ENCODE measurements at places on chromosomes 4 and X.

DNA sequence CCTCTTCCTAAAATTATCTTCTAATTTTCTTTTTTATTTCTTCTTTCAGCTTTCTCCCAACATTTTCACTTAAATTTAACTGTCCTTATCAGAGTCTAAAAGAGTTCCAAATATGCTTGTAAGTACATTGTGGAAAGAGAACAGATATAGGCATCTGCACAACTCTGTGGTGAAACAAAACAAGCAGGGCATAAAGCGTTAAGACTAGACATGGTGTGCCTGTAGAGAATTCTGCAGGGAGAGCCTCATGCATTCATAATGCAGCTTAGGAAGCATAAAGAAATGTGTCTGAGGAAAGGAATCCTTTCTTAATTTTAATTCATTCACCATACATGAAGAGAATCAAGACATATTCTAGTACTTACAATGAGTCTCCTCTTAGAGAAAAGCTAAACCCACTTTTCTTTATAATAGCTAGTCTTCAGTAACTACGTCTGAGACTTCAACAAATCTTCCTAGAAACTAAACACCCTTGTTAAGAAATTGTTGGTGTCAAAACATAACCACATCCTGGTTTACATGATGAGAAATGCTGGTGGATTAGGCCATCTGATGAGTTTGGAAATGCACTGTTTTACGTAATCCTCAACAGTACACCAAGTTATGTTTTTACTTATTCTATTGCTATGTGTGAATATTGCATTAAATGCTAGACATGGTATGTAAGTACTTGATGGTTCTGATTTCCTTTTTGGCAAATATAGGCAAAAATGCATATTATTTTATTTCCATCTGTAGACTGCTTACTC lies 307.8 kb upstream of the GIMD1 start:
- H3K36me3 ChIP-seq, result no peaks in the 10 kb centered on the region
- no peaks in the 10 kb centered on the region for H3K4me1 ChIP-seq
- no peak for DNase-seq
- no peaks in the 10 kb centered on the region for H3K27me3 ChIP-seq
- no peak overlapping the region for H3K27ac ChIP-seq
- H3K4me3 ChIP-seq, result no peak overlapping the region

GRCh38 chr4:188328966-188329365 lies 189.7 kb downstream of the TRIML1 start:
- no peak for DNase-seq
- H3K4me1 ChIP-seq, result no peaks in the 10 kb centered on the region
- no peak overlapping the region for H3K4me3 ChIP-seq
- no peak overlapping the region for H3K27ac ChIP-seq
- no peaks in the 10 kb centered on the region for H3K36me3 ChIP-seq

GRCh38 chr4:173332021-173332487 lies 2.1 kb downstream of the HMGB2 start:
- H3K4me1 ChIP-seq, result peaks cover 13% of the 10 kb centered on the region
- H3K36me3 ChIP-seq, result peaks cover 59% of the 10 kb centered on the region
- H3K27me3 ChIP-seq, result no peaks in the 10 kb centered on the region
- H3K27ac ChIP-seq, result 0 out of 3 replicates have a peak overlapping the region, but pooled peaks have one; percentile 15
- peak overlapping the region; percentile 95 for H3K4me3 ChIP-seq

- DNase-seq, result no peak
- H3K27me3 ChIP-seq, result no peaks in the 10 kb centered on the region
- H3K4me3 ChIP-seq, result peak overlapping the region; percentile 97
- H3K27ac ChIP-seq, result peak overlapping the region; percentile 90
These were observed 2.0 kb downstream of the TMEM165 start for GRCh38 chr4:55397520-55398321.

- no peaks in the 10 kb centered on the region for H3K4me1 ChIP-seq
- no peak for DNase-seq
- no peaks in the 10 kb centered on the region for H3K36me3 ChIP-seq
- H3K27me3 ChIP-seq, result no peaks in the 10 kb centered on the region
These were observed 48.2 kb upstream of the PCDH7 start for GRCh38 chr4:30671926-30672448.

DNA sequence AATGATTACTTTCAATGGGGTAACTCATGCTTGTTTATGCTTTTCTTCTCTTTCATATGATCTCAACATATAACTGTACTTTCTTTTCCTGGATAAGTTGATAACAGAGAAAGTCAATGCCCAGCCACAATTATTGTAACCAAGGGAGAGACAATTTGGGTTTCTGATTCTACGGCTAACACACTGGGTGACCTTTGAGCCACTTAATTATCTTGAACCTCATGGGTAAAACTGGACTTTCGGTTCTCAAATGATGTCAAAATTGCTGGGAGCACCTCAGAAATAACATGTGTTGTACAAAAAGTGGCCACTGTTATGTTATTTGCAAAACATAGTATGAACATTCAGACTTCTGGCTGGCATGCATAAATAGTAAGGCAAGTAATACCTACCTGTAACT lies 79.6 kb upstream of the MCF2 start:
- DNase-seq, result no peak
- H3K4me3 ChIP-seq, result no peak overlapping the region
- H3K27ac ChIP-seq, result no peak overlapping the region
- H3K27me3 ChIP-seq, result no peaks in the 10 kb centered on the region
- H3K36me3 ChIP-seq, result peaks cover 35% of the 10 kb centered on the region
- H3K4me1 ChIP-seq, result no peaks in the 10 kb centered on the region

DNA sequence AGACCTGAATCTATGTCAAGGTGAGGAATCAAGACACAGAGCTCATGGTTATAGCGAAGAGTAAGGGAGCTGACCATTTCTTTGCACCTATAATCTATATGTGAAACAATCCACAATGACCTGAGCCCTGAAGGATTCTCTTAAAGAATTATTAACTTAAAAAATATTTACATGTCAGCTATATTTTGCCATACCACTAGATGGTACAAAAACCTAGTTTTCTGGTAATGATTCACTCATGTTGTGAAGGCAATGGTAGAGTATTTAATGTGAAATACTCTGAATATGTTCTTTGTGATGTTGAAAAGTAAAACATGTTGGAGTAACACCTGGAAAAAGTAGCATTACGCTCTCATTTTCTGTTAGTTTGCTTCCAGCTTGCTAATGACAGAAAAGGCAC lies 40.0 kb downstream of the VGLL1 start:
- DNase-seq, result no peak
- no peak overlapping the region for H3K4me3 ChIP-seq
- H3K27me3 ChIP-seq, result no peaks in the 10 kb centered on the region
- H3K4me1 ChIP-seq, result no peaks in the 10 kb centered on the region
- no peak overlapping the region for H3K27ac ChIP-seq

- H3K27ac ChIP-seq, result no peak overlapping the region
- no peak overlapping the region for H3K4me3 ChIP-seq
- H3K27me3 ChIP-seq, result no peaks in the 10 kb centered on the region
- no peaks in the 10 kb centered on the region for H3K36me3 ChIP-seq
- DNase-seq, result no peak
These were observed 1427.4 kb downstream of the PCDH7 start for GRCh38 chr4:32147446-32148085.

GRCh38 chr4:147492761-147493160 lies 11.9 kb downstream of the EDNRA start:
- no peaks in the 10 kb centered on the region for H3K27me3 ChIP-seq
- H3K36me3 ChIP-seq, result no peaks in the 10 kb centered on the region
- no peak for DNase-seq
- no peak overlapping the region for H3K27ac ChIP-seq
- no peak overlapping the region for H3K4me3 ChIP-seq
- no peaks in the 10 kb centered on the region for H3K4me1 ChIP-seq

DNA sequence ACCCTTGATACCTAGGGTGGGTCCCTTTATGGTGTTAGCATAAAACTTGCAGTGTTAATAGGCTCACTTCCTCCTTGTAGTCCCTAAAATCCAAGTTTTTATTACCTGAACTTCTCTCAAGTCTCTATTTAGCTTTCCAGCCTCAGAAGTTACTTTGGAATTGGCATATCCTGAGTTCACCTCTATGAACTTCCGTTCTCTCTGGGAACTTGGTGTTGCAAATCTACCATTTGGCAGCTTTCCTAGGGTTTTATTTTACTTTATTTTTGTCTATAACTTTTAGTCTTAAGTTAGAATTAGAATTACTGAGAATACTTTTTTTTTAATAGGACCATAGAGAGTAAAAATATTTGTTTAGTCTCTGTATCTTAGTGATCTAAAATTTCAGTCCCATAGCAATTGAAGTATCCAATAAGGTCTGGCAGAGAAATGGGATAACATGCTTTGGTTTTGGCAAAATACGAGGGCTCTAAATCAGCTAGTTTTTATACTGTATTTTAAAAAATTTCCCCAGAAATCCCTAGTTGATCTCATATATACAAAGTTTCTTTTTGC lies 30.3 kb upstream of the NAF1 start:
- no peak for DNase-seq
- H3K36me3 ChIP-seq, result no peaks in the 10 kb centered on the region
- H3K4me1 ChIP-seq, result peaks cover 45% of the 10 kb centered on the region
- H3K27me3 ChIP-seq, result no peaks in the 10 kb centered on the region
- no peak overlapping the region for H3K4me3 ChIP-seq
- H3K27ac ChIP-seq, result no peak overlapping the region

DNA sequence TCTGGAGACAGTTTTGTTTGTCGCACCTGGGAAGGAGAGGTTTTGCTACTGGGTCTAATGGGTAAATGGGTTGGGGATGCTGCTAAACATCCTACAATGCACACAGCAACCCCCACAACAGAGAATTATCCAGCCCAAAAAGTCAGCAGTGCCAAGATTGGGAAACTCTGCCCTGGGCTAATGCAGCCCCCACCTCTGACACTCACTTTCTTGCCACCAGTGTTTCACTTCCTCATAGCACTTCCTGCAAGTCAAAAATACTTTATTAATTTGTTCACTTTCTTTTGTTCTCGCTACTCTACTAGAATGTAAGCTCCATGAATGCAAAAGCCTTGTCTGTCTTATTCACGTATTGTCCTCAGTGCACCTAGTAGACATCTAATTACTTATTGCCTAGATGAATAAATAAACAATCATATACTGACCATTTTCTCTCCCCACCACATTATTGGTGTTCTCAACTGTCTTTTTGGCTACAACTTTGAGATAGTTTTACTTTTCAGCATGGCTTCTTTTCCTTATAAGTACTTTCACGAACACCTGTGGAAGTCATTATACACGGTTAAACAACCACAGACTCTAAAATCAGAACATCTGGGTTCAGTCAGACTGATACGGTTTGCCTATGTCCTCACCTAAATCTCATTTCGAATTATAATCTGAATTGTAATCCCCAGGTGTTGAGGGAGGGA lies 82.0 kb upstream of the PITX2 start:
- H3K4me3 ChIP-seq, result no peak overlapping the region
- no peak overlapping the region for H3K27ac ChIP-seq
- H3K36me3 ChIP-seq, result no peaks in the 10 kb centered on the region
- no peak for DNase-seq

- H3K4me1 ChIP-seq, result no peaks in the 10 kb centered on the region
- H3K27me3 ChIP-seq, result no peaks in the 10 kb centered on the region
- H3K36me3 ChIP-seq, result no peaks in the 10 kb centered on the region
- no peak overlapping the region for H3K4me3 ChIP-seq
These were observed 2.9 kb downstream of the ZNF732 start for GRCh38 chr4:302381-302780.

- no peaks in the 10 kb centered on the region for H3K36me3 ChIP-seq
- no peaks in the 10 kb centered on the region for H3K4me1 ChIP-seq
- no peaks in the 10 kb centered on the region for H3K27me3 ChIP-seq
- DNase-seq, result no peak
- H3K4me3 ChIP-seq, result no peak overlapping the region
These were observed 140.3 kb upstream of the SH3RF1 start for GRCh38 chr4:169410839-169411770.

DNA sequence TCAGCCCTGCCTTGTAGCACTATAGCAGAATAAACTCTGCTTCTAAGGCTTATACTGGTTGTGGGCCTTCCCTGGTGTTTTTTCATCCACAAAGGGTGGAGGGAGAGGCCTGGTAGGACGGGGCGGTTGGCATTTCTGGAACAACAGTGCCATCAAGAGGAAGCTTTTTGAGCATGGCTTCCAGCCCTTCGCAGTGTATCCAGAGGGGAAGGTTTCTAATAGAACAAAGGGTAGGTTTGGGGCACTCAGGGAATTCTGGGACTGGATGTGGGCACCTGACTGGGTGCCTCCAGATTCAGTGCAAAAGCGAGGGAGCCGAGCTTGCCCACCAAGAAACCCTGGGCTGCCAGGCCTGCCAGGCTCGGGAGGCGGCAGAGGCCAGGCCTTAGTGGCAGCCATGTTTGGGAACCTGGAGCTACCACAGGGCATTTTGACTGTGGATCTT lies 229.6 kb upstream of the AGTR2 start:
- no peaks in the 10 kb centered on the region for H3K36me3 ChIP-seq
- H3K4me1 ChIP-seq, result no peaks in the 10 kb centered on the region

- H3K36me3 ChIP-seq, result no peaks in the 10 kb centered on the region
- no peak overlapping the region for H3K4me3 ChIP-seq
- peaks cover 5% of the 10 kb centered on the region for H3K27me3 ChIP-seq
- no peaks in the 10 kb centered on the region for H3K4me1 ChIP-seq
- H3K27ac ChIP-seq, result no peak overlapping the region
- DNase-seq, result no peak
These were observed 16.1 kb upstream of the CRMP1 start for GRCh38 chr4:5908876-5909427.

- DNase-seq, result no peak
- no peak overlapping the region for H3K27ac ChIP-seq
- H3K36me3 ChIP-seq, result no peaks in the 10 kb centered on the region
- no peak overlapping the region for H3K4me3 ChIP-seq
- no peaks in the 10 kb centered on the region for H3K27me3 ChIP-seq
These were observed 190.3 kb downstream of the MAML3 start for GRCh38 chr4:139963708-139964107.

GRCh38 chrX:132169554-132169953 lies 41.7 kb upstream of the FRMD7 start:
- no peak overlapping the region for H3K4me3 ChIP-seq
- no peaks in the 10 kb centered on the region for H3K27me3 ChIP-seq
- no peak for DNase-seq

DNA sequence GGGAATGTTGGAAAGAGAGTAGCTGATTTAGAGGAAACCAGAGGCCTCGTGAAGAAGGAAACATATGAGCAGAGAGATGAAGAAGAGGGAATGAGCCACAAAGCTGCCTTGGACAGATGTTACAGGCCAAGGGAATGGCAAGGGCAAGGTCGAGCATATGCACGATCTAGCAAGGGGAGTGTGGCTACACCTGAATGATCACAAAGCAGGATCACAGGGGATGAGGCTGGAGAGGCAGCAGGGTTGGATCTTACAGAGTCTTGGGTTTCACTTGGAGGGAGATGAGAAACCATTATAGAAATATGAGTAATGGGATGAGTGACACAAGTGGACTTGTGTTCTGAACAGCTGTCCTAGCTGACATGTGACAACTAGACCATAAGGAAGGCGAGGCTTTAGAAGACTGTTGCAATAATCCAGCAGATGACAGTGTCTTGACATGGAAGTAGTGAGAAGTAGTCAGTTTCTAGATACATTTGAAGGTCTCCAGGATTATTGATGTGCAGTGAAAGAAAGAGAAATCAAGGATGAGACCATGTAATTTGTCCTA lies 58.7 kb downstream of the RASGEF1B start:
- no peak for DNase-seq
- H3K36me3 ChIP-seq, result no peaks in the 10 kb centered on the region
- H3K27ac ChIP-seq, result no peak overlapping the region
- peaks cover 28% of the 10 kb centered on the region for H3K4me1 ChIP-seq
- H3K4me3 ChIP-seq, result no peak overlapping the region
